ENCODE measurements at places on chromosomes 1 and 21. TPM values are rescaled to one million over a fixed set of nuclear protein-coding genes. Genes with fewer than 3 reads are reported as not detected.

S100A8 gene
- not detected for total RNA-seq

ZFP69B gene
- 2.5 TPM for total RNA-seq

SLAMF9 gene
- total RNA-seq = not detected

GJA5 gene
- total RNA-seq = not detected

BGLAP gene
- not detected for total RNA-seq

IGSF3 gene
- total RNA-seq = 0.45 TPM

SIPA1L2 gene
- total RNA-seq = 2.5 TPM

SYT2 gene
- total RNA-seq = not detected

Measured in bronchus fibroblast of lung (primary cell).